ENCODE measurements at places on chromosomes 12 and 14.

DNA sequence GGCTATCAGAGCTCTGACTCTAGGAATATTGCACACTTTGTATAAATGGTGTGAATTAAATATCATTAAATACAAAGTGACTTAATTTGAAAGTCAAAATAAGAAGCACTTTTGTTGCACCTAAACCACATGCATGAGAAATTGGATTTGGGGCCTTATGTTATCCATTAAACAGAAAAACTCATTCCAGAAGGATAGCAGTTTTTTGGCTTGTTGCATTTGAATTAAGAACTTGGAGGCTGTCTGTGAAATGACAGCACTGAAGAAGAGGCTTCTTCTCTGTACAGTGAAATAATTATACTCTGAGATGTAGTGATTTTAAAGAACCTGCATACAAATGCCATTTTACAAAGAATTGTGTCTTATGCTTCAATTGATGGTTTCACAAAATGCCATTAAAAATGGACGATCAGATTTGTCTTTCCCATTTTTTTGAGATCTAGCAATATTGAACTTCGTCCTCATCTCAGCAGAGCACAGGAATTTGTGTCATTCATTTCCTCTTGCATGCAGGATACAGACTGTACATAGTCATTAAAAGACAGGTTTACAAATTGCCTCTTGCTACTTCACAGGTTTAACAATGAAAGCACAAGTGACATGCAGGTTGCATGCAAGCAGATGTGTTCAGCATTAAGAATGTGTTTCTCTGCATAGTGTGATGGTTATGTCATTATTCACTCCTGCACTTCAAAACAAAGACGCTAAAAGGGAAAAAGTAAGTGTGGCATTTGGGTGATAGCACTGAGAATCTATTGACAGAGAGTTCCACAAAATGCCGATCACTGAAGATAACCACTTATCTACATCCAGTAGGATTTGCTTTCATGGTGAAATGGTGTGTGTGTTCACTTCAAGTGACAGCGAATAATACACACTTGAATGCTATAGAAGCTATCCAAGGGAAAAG, 35.9 kb upstream of the PYGL start:
- no peaks in the 10 kb centered on the region for H3K27me3 ChIP-seq
- no peak overlapping the region for H3K4me3 ChIP-seq
- no peak for DNase-seq
- no peak overlapping the region for H3K27ac ChIP-seq

DNA sequence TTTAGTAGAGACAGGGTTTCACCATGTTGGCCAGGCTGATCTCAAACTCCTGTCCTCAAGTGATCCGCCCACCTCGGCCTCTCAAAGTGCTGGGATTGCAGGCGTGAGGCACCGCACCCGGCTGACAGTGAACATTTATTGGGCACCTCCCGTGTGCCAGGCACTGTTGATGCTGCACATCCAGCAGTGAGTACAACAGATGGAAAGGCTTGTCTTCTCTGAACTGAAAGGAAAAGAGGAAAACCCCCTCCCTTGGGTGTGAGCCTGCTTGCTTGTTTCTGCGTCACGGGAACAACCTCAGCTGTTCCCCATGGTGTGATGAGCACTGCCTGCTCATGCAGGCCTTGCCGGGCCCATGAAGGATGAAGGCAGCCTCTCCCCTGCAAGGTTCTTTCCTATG, 39.5 kb downstream of the DGLUCY start:
- H3K36me3 ChIP-seq = peaks cover 7% of the 10 kb centered on the region
- no peak overlapping the region for H3K27ac ChIP-seq
- H3K27me3 ChIP-seq = no peaks in the 10 kb centered on the region
- peak; percentile 15 for DNase-seq
- no peak overlapping the region for H3K4me3 ChIP-seq

- H3K27ac ChIP-seq = no peak overlapping the region
- peak; percentile 18 for DNase-seq
- H3K36me3 ChIP-seq = no peaks in the 10 kb centered on the region
- no peaks in the 10 kb centered on the region for H3K4me1 ChIP-seq
- H3K4me3 ChIP-seq = no peak overlapping the region
- no peaks in the 10 kb centered on the region for H3K27me3 ChIP-seq
Measured at GRCh38 chr12:25816637-25817036, 141.8 kb upstream of the RASSF8 start.

DNA sequence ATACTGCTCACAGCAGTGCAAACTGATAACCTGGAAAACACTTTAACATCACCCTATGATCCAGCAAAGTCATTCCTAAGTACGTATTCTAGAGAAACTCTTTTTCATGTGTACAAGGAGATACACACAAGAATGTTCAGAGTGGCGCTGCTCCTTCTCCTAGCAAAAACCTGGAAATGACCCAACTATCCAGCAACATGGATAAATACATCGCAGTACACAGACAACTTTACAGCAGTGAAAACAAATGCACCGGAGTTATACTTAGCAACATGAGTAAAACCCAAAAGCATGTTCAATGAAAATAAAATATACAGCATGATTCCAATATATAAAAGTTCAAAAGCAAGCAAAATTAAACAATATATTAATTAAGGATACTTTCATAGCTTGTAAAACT, 18.7 kb downstream of the SART3 start:
- H3K4me3 ChIP-seq = no peak overlapping the region
- no peaks in the 10 kb centered on the region for H3K27me3 ChIP-seq
- H3K36me3 ChIP-seq = peaks cover 73% of the 10 kb centered on the region
- no peak for DNase-seq
- no peaks in the 10 kb centered on the region for H3K4me1 ChIP-seq

GRCh38 chr14:89056394-89056793, 231.9 kb downstream of the TTC8 start:
- no peaks in the 10 kb centered on the region for H3K4me1 ChIP-seq
- no peaks in the 10 kb centered on the region for H3K27me3 ChIP-seq
- H3K4me3 ChIP-seq = no peak overlapping the region
- no peak overlapping the region for H3K27ac ChIP-seq

DNA sequence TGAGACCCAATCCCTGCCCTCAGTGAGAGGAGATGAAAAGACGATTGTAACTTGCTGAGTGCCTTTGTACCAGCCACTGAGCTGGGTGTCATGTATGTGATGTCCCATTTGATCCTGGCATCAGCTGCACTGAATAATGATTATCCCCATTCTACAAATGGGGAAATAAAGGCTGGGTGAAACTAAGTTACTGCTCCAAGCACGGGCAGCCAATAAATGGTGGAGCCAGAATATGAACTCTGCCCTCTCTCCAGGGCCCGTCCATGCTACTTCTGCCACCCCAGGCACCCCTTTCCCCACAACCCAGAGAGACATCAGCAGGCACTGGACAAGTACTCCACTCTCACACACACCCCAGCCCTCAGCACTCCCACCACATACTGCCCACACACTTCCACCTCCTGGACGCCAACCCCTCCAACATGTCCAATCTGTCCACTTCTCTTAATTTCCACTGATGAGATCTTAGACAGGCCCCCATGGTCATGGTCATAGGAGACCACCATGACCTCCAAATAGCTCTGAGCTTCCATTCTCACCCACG, 115.8 kb downstream of the DICER1 start:
- no peak overlapping the region for H3K4me3 ChIP-seq
- peaks cover 4% of the 10 kb centered on the region for H3K4me1 ChIP-seq
- H3K27me3 ChIP-seq = peaks cover 45% of the 10 kb centered on the region
- H3K36me3 ChIP-seq = no peaks in the 10 kb centered on the region
- no peak for DNase-seq

GRCh38 chr12:95412482-95413311, 61.3 kb upstream of the METAP2 start:
- H3K4me1 ChIP-seq = no peaks in the 10 kb centered on the region
- H3K27me3 ChIP-seq = peaks cover 7% of the 10 kb centered on the region
- no peaks in the 10 kb centered on the region for H3K36me3 ChIP-seq

- no peaks in the 10 kb centered on the region for H3K4me1 ChIP-seq
- H3K27ac ChIP-seq = no peak overlapping the region
- DNase-seq = no peak
- H3K4me3 ChIP-seq = no peak overlapping the region
- no peaks in the 10 kb centered on the region for H3K36me3 ChIP-seq
Measured at GRCh38 chr12:108938247-108938924, 58.5 kb downstream of the DAO start.

DNA sequence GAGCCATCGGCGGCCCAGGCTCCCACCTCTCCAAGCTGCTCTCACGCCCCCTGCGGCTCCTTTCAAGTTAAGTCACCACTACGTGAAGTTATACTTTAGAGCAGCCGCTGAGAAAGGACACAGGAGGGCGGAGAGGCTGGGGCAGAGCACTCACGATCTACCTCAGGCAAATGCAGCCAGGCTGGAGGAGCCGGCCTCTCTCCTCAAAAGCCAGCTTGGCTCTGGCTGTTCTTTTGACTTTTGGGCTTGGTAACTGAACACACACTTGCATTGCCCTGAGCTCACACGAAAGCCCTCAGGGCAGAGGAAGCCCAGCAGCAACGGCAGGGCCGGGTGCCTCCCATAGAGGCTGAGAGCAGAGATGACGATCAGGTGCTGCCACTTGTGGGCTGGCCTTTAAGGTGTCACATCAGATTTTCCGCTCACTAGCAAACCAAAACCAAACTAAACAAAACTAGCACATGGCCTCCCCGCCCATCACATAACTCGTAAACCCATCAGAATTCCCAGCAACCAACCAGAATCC, 75.2 kb downstream of the PITPNM2 start:
- DNase-seq = peak; percentile 57
- H3K4me3 ChIP-seq = no peak overlapping the region
- H3K36me3 ChIP-seq = no peaks in the 10 kb centered on the region
- H3K27ac ChIP-seq = no peak overlapping the region
- H3K27me3 ChIP-seq = no peaks in the 10 kb centered on the region

DNA sequence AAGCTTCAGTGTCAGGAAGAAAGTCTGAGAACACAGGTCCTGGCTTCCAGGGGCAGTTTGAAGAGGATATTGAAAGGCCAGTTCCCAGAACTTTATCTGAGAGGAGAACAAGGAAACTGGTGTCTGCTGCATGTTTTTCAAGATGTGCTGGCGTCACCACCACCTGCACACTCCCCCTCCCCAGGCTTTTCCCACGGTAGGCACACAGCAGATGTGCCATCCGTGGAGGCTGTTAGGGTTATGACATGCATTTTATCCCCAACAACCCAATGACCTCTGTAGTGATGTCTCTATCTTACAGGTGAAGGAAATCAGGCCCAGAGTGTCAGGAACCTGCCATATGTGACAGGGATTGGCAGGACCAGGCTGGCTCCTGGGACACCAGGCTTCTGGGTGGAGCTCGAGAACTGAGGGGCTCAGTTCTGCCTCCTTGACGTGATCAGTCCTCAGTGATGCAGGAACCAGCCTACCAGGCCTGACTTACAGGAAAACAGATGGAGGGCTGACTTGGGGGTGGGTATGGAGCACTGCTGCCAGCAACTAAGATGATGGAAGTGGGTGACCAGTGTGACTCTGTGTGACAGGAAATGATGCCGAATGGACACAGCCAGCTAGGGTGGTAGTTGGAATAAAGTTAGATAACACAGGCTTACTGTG, 16.8 kb downstream of the SLC25A47 start:
- DNase-seq = no peak
- no peak overlapping the region for H3K4me3 ChIP-seq
- H3K27me3 ChIP-seq = no peaks in the 10 kb centered on the region
- H3K27ac ChIP-seq = no peak overlapping the region

DNA sequence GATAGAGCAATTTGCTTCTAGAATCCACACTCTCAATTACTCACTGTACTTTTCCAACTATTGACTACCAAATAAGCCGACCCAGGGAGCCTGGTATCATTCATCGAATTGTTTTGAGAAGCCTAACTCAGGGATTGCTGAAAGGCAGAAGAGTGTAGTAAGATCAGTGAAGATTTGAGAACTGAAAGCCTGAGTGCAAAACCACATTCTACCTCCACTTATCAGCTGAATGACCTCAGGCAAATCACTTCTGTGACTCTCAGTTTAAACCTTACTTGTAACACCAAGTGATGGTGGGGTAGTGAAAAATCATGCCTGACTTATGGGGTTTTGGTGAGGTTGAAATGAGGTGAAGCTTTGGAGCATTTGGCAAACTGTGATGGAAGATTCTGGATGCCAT, 126.1 kb upstream of the MAX start:
- DNase-seq = no peak
- no peaks in the 10 kb centered on the region for H3K27me3 ChIP-seq
- H3K36me3 ChIP-seq = no peaks in the 10 kb centered on the region
- peaks cover 18% of the 10 kb centered on the region for H3K4me1 ChIP-seq
- H3K4me3 ChIP-seq = no peak overlapping the region
- H3K27ac ChIP-seq = no peak overlapping the region

- DNase-seq = no peak
- H3K4me3 ChIP-seq = no peak overlapping the region
- H3K36me3 ChIP-seq = no peaks in the 10 kb centered on the region
- H3K27me3 ChIP-seq = no peaks in the 10 kb centered on the region
- H3K4me1 ChIP-seq = peaks cover 2% of the 10 kb centered on the region
Measured at GRCh38 chr14:32525591-32525990, 196.5 kb downstream of the AKAP6 start.

DNA sequence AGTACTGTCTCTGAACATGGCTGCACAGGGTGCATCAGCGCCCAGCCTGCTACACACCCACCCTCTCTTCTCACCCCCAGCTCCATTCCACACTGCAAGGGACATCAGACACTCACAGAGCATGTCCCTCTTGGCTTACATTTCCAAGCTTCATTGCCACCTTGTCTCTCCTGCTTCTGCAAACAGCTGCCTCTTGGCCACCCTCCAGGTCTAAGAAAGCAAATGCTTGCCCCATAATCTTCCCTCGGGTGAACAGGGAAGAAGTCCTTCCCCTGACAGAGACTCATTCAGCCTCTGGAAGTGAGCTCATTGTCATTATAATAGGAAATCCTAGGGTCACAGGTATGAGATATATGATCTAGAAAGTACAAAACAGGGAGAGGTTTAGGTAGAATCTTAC, 505.2 kb downstream of the RMST start:
- H3K27ac ChIP-seq = no peak overlapping the region
- H3K36me3 ChIP-seq = no peaks in the 10 kb centered on the region
- no peak for DNase-seq
- no peaks in the 10 kb centered on the region for H3K27me3 ChIP-seq

GRCh38 chr14:22210026-22210425, 379.0 kb downstream of the DAD1 start:
- no peak overlapping the region for H3K27ac ChIP-seq
- H3K27me3 ChIP-seq = no peaks in the 10 kb centered on the region
- no peaks in the 10 kb centered on the region for H3K36me3 ChIP-seq
- no peak overlapping the region for H3K4me3 ChIP-seq

- H3K4me3 ChIP-seq = no peak overlapping the region
- no peak overlapping the region for H3K27ac ChIP-seq
- no peak for DNase-seq
- H3K4me1 ChIP-seq = no peaks in the 10 kb centered on the region
- no peaks in the 10 kb centered on the region for H3K27me3 ChIP-seq
Measured at GRCh38 chr14:85279407-85279806, 250.5 kb upstream of the FLRT2 start.

DNA sequence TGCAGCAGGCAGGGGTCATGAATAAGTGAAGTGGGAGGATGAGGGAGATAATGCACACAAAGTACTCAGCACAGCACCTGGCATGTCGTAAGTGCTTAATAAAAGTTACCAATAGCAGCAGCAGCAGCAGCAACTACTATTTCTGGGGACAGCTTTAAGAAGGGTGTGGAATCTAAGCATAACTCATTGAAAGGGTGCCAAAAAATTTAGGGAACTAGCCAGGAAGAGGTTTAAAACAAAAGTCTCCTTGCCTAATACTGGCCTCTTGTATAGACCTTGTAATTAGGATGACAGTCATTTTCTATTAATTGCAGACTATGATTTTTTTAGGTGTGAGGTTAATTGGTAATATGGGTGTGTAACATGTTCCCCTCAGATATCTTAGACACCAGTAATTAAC, 179.9 kb downstream of the PTPN11 start:
- peaks cover 25% of the 10 kb centered on the region for H3K27me3 ChIP-seq
- H3K36me3 ChIP-seq = no peaks in the 10 kb centered on the region
- no peak overlapping the region for H3K4me3 ChIP-seq

- DNase-seq = no peak
- no peak overlapping the region for H3K4me3 ChIP-seq
- H3K27me3 ChIP-seq = no peaks in the 10 kb centered on the region
- no peaks in the 10 kb centered on the region for H3K36me3 ChIP-seq
Measured at GRCh38 chr12:87266305-87266704, 762.9 kb downstream of the C12orf50 start.

All from mesenchymal stem cell (in vitro differentiated cells and primary cell).